ENCODE measurements at places on chromosomes 3 and 15.

DNA sequence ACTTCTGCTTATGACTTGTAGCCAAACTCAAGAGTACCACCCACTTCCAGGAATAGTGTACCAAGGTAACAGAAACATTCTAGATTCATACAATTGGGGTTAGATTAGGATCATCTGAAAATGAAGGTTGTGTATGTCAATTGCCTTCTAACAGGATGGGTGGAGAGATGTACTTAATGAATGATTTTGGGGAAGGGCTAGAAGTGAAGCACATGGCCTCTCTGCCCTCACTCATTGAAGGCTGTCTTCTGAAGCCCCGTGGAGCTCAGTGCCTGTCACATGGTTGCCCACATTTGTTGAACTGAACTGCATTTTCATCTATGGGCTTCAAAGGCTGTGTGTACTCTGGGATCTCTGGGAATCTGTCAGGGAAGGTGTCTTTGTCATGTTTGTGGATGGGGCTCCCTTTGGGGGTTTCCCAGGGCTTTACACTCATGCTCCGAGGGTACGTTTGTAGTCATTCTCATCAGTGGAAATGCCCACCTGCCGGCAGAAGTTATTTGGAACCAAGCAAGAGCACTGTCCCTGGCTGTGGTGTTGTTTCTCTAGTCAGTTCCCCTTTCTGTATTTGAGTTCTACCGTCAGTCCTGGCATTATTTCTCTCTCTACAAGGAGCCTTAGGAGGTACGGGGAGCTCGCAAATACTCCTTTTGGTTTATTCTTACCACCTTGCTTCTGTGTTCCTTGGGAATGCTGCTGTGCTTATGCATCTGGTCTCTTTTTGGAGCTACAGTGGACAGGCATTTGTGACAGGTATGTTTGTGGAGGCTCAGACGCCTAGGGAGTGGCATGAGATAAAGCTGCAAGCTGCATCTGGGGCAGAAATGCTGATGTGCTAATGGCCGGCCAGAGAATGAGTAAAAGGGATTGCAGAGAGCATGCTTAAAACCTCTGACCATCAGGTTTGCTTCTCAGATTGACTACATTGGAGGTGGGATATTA, 22.4 kb downstream of the CD86 start:
- no peak for DNase-seq

DNA sequence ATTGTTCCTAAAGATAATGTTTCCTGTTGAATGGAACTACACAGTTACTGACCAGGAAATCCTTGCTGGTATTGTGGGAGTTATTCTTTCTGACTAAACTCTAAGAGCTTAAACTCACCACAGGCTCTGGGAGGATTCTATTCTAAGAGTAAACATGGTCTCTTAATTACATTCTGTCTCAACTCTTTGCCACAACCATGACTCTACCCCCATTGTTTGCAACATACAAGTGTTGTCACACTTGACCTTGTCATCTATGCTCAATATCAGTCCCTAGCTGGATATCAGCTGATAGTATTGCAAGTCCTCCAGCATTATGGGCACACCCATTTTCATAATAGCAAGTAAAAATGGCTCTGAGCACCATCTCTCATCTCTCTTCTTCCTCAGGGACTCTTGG, 29.6 kb upstream of the SECISBP2L start:
- DNase-seq = no peak

DNA sequence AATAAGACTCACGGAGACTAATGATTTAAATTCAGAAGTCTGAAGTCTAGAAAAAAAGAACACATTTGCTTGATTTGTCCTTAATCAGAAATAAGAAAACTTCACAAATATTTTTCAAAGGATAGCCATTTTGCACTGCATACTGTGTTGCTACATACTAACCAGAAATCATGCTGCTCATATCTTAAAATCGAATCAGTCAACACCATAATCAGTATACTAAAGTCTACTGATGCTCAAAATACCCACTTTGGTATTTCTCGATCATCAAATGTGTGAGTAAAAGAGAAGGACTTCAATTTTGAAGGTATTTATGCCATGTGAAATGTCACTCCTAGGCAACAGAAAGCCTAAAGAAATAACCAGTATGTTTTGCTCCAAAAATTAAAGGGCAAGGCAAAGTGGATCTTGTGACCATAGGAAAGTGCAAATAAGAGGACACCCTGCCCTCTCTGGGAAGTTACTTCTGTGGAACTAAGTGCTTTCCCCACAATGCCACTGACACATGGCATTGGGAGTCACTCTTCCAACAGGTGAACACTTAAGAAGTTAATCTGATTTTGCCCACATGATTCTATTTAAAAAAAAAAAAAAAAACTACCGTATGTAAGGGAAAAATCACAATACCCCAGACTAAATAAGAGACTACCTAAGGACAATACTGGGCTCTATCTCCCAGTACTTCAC, 2.7 kb downstream of the LRIG1 start:
- no peak for DNase-seq

DNA sequence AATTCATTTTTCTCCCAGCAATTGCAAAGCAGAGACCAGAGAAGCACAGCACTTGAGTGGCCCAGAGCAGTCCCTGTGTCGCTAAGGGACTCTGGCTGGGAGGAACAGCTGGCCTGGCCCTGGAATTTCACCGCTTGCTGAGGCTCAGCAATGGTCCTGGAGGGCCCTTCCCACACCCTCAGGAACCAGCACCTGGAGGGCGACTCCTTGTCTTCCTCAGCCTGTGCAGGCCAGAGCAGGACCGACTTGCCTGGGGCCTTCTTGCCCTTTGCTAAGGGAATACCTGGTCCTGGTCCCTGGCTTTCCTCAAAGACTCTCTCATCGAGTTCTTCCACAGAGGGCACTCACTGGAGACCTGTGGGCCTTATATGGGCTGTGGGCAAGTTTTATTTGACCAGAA, 294.6 kb downstream of the RPLP1 start:
- DNase-seq = no peak

GRCh38 chr15:86163816-86164215, 84.1 kb downstream of the AGBL1 start:
- no peak for DNase-seq

DNA sequence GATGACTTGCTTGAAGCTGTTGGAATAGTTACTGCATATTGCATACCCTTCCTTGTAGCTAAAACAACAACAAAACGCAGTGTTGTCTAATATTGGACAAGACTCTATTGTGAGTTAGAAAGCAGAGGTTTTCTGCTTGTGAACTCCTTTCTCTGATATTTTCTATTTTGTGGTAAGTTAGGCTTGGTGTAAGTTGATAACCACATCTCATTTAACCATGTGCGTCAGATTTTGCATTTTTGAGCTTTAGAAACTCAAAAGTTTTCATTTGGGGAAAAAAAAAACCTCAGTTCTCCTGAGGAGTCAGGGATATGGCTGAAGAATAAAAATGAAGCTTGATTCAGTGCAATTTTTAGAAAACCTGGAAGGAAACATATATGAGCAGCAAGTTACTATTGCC, 1.5 kb downstream of the ARIH1 start:
- DNase-seq = no peak

- no peak for DNase-seq
Observed at GRCh38 chr15:73700041-73700842, 16.1 kb downstream of the CD276 start.

DNA sequence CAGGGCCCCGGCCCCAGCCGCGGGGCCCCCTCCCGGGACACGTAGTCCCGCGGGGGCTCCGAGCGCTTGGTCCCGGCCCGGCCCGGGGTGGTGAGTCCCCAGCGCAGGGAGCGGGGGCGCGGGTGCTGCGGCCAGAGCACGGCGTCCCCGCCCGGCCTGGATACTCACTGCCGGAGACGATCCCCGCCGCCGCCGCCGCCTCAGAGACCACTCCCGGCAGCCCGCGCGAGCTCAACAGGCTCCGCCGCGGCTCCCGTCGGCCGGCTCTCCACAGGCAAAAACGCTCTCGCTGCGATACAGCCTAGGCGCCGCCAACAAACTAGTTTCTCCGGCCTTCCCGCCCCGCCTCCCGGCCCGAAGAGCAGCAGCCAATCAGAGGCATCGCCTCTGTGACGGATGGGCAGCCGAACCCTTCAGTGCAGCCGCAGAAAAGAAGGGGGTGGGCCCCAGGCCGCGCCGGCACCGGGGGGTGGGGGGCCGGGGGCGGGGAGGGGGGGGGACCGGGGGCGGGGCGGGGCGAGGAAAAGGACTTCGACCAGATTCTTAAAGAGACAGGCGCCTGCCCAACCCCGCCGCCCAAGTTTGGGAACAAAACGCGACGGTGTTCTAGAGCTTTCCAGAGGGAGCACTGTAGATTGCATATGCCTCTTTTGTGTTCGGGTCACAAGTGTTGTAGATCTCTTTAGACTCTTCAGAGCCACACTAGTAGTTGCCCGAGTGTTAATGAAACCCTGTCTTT, at the start of gene KLHL25:
Gene KLHL25 (minus strand): TSS at position 328 of the 739 bp plus-strand sequence. CDS start 25,115 bp downstream, outside the sequence.
- peak; percentile 59 for DNase-seq

- DNase-seq = no peak
Observed at GRCh38 chr15:45868109-45868691, 233.4 kb downstream of the SQOR start.

DNA sequence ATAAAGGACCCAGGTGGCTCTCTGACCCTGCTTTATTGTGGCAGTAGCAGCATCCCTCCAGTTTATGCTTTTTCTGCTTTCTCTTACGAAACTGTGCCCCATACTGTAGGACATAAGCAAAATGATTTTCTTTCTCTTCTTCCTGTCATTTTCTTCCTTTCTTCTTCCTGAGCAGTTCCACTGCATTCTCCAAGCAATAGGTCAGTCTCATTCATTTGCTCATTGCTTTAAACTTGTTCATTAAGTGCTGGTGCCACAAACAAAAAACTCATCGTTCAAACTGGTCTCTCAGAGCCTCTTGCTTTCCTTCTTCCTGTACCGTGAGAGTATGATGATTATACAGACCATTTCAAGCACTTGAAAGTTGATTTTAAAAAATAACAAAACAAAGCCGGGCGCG, 66.8 kb downstream of the PDE8A start:
- no peak for DNase-seq

DNA sequence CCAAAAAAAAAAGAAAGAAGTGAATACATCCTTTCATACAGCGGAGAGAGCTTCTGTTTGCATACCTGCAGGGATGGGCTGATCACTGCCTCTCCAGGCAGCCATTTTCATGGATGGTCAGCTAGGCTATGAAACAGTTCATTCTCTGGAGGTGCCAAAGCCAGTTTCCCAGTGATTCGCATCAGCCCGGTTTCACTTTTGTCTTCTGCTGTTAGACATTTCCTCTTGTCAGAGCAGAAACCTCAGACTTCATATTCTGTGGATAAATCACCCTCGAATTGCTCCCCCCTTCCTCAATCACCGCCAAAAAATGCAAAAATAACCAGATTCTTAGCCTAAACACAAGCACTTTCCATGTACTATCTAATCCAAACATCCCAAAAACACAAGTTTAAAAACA, 225.6 kb downstream of the ADAMTS9 start:
- peak; percentile 90 for DNase-seq

All from non-pigmented ciliary epithelial cell (primary cell).